Stimulated activated CD4-positive, alpha-beta T cell treated with anti-CD3 and anti-CD28 coated beads, Interleukin-12 subunit alpha, Interleukin-12 subunit beta, amount 100 ng/mL, for 24 hours (primary cell): ENCODE measurements at places on chromosomes 2 and 18.
A peak's percentile ranks its signal among the peaks of the same experiment; 100 is the strongest.

DNA sequence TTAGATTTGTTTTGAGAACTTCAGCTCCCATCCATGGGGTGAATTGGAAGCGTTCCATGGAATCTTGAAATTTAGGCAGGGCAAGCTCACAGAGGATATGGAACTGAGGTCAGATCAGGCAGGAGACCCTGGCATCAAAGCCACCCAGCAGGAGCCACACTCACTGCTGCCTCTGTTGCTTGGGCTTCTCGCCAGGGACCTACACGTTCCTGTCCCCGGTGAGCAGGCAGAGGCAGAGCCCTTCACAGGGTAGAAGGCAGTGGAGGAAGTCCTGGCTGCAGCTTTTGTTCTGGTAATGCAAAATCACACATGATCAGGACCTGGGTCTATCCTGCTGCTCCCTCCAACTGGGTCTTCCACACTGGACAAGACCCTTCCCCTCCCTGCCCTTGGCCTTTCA lies 42.1 kb downstream of the CAPN13 start:
- no peak for DNase-seq

DNA sequence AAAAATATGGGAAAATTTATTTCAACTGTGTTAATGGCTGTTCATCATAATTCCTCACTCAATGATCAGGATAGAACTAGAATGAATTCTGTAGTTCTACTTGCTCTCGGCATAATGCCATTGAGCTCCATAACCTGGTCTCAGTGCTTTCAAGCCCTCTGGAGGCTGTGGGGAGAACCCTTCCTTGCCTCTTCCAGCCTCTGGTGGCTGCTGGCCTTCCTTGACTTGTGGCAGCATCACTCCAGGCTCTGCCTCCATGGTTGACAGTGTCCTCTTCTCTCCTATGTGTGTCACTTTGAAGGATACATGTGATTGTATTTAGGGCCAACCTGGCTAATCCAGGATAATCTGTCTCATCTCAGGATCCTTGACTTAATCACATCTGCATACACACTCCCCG lies 26.9 kb upstream of the CABYR start:
- DNase-seq: no peak

GRCh38 chr2:120424274-120424796 lies 78.4 kb downstream of the INHBB start:
- DNase-seq: no peak

GRCh38 chr2:71612581-71613402 lies 159.4 kb downstream of the DYSF start:
- no peak for DNase-seq

DNA sequence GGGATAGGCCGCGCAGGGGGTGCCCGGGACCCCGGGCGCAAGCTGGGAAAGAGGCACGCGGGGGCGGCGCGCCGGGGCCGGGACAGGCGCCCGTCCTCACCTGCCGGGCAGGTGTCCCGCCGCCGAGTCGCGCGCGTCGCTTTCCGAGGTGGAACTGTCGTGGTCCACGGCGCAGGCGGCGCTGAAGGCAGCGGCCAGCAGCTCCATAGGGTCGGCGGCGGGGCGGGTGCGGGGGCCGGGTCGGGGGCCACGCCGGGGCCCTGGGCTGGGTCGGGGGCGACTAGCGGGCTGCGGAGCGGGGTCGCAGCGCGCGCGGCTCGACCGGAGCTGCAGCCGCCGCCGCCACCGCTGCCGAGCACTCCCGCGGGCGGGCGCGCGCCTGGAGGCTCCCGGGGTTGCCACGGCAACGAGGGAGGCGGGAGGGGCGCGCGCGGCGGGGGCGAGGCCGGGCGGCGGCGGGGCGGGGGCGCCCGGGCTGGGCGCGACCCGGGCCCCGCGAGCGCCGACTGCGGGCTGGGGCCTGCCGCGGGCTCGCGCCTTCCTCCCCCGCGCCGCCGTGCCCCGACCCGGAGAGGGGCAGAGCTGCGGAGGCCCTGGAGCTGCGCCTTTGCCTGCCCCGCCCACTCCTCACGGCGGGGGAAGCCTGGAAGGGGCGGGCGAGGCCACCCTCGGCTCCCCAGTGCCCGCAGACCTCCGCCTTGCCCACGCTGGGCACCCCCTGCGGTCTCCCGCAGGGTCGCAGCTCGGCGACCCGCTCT lies 57.9 kb downstream of the SNORC start:
- DNase-seq: no peak

DNA sequence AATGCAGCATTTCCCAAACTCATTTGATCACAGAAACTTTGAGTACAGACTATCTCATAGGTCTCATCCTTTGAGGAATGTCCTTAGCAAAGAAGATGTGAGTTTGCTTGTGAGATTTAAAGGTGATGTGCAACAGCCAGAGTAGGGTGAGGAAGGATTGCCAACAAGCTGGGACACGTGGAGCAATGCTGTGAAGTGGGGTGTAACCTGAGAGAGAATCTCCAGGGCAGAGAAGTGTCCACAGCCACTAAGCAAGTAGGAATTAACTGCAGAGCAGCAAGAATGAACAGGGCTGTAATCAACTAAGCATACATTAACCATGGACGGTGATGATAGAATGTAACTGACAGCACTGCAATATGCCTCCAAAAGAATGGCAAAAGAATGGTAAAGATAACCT lies 469.9 kb upstream of the NRP2 start:
- no peak for DNase-seq

DNA sequence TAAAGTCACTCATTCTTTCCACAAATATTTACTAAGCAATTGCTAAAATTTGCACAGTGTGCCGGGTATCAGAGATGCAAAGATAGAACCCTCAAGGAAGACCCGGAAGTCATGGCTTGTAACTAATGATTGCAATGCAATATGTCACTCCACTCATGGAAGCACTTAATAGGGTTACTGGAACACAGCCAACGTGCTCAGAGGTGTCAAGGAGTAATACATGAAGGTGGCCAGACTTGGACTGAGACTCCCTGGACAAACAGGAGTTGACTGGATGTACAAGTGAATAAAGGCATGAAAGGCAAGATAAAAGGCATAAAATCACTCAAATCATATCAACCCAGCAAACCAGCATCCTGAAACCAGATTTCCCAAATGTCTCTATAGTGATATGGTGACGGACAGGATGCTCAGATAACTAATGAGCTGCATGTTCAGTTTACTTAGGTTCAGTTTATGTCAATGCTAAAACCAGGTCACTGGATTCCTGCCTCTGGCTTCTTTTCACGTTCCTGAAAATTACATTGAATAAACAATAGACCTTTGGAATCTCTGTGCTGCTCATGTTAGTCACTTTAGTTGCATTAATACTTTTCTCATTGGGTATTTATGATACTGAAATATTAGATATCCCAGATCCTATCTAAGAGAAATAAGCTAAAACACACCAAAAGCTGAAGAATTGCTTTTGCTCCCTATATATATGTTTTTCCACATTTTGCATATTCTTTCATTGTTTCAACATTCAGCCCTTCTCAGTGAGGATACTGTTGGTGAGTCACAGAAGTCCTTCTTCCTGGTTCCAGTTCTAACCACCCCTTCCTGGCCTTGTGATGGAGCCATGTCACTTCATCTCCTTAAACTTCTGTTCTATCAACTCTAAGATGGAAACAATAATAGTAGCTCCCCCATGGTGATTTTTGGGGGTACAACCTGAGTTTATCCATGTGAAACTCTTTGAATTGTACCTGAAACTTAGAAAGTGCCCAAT lies 688.9 kb upstream of the ID2 start:
- no peak for DNase-seq

GRCh38 chr2:237474931-237475703 lies 11.9 kb upstream of the MLPH start:
- DNase-seq: peak; percentile 70

- DNase-seq: no peak
These were observed 283.7 kb upstream of the PKDCC start for GRCh38 chr2:41764131-41764530.

- DNase-seq: no peak
These were observed 111.3 kb downstream of the DOCK10 start for GRCh38 chr2:224930990-224931389.

DNA sequence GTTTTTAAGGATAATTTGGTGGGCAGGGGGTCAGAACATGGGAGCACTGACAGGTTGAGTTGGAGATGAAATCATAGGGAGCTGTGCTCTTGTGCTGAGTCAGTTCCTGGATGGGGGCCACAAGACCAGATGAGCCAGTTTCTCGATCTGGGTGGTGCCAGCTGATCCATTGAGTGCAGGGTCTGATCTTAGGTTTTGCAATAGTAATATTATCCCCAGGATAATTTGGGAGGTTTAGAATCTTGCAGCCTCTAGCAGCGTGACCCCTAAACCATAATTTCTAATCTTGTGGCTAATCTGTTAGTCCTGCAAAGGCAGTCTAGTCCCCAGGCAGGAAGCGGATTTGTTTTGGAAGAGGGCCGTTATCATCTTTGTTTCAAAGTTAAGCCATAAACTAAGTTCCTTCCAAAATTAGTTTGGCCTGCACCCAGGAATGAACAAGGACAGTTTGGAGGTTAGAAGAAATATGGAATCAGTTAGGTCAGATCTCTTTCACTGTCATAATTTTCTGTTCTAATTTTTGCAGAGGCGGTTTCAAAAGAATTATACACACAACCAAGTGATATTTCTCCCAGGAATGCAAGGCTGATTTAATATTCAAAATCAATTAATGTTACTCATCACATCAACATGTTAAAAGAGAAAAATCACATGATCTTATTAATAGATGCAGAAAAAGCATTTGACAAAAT lies 23.0 kb downstream of the DBI start:
- no peak for DNase-seq

- no peak for DNase-seq
These were observed 4.1 kb downstream of the NEDD4L start for GRCh38 chr18:58048081-58048642.

DNA sequence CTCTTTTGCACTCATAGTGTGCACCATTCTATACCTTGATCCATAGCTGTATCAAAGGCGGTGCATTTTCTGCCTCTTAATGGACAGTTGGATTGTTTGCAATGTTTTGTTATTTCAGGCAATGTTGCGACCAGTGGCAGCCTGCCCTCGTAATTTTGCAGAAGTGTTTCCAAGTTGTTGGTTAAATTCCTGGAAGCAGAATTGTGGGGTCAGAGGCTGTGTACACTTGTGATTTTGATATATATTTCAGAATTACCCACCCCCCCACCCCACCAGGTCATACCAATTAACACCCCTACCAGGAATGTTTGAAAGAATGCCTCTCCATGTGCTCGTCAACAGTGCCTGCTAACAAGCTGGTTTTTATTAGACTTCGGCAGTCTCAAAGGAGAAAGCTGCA lies 32.4 kb upstream of the IL1R1 start:
- no peak for DNase-seq

- no peak for DNase-seq
These were observed 189.5 kb downstream of the TFCP2L1 start for GRCh38 chr2:121095257-121096080.

DNA sequence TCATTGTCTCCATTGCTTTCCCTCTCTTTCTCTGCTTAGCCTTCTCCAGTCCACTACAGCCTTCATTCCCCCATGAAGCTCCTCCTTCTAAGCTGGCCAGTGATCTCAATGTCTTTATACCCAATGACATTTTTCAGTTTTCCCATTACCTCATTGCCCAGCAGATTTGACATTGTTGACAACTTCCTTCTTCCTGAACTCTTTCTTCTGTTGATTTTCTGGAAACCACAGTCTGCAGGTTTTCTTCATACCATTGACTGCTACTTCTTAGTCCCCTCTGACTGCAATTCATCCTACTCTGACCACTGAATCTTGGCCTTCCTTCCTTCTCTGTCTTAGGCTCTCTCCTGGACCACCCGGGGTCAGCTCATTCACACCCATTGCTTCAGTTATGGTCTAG lies 22.9 kb upstream of the SPP2 start:
- no peak for DNase-seq

DNA sequence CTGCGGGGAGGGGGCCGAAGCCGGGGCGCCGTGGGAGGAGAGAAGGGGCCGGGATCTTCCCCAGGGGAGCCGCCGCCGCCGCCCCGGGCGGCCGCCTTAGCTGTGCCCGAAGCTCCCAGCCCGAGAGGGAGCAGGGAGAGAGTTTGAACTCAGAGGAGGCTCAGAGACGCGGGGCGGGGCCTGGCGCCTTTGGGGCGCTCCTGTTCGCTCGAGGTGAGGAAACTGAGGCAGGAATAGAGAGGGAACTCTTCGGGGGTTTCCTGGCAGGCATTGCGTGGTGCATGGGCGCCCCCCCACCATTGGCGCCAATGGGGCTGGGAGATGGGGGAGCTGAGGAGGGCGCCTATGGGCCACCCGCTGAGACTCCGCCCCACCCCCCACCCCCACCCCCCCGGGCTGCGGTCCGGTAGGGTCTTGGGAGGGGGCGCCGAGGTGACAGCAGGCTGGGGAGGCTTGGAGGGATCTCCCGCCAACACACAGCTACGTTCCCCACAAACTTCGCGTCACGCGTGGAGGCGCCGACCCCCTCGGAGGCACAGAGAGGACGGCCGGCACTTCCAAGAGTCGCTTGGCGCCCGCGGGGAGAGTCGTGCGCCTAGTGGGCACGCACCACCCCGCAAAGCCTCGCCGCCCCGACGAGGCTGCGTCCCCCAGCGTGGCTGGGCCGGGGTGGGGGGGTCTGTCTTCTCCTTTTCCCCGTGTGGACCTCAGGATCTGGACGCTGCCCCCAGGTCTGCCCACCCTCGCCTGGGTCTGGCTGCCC lies 680 bp downstream of the CTDSP1 start:
- DNase-seq: no peak

GRCh38 chr18:34801774-34802173 lies 91.7 kb downstream of the DTNA start:
- DNase-seq: no peak

- no peak for DNase-seq
These were observed 160.7 kb upstream of the SP5 start for GRCh38 chr2:170554278-170554955.

DNA sequence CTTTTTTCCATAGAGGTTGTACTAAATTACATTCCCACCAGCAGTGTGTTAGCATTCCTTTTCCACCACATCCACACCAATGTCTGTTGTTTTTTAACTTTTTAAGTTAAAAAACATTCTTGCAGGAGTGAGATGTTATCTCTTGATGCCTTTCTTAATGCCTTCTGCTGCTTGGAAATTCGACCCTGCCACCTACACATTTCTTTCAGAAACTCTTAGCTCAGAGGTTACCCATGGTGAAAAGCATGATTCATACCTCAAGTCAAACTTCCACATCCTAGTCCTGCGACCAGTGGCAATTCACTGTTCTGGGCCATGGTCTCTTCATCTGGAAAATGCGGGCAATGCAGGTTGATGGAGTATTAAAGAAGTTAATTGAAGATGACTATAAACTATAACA lies 12.7 kb upstream of the HNMT start:
- DNase-seq: no peak

GRCh38 chr18:36724591-36725001 lies 104.2 kb downstream of the TPGS2 start:
- no peak for DNase-seq

GRCh38 chr2:217396586-217396985 lies 536.7 kb upstream of the TNP1 start:
- no peak for DNase-seq

DNA sequence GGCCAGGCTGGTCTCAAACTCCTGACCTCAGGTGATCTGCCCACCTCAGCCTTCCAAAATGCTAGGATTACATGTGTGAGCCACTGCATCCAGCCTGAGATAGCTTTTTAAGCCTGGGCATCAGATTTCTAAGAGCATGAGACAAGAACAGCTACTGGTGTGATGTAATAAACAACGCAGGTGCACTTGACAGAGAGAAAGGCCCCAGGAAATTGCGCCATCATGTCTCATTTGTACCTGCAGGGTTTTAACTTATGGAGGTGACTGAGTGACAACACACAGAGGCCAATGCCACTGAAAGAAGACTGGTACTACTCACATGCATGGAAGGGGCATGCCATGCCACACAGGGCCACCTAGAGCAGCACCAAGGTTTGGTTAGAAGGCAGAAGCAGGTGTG lies 209.4 kb downstream of the SP3 start:
- DNase-seq: no peak
